Activated CD4-positive, CD25-positive, alpha-beta regulatory T cell treated with anti-CD3 and anti-CD28 coated beads, Interleukin-2, amount 50 U/mL, for 72 hours (primary cell): ENCODE measurements at places on chromosomes 6 and 20.

- no peak for DNase-seq
Measured at GRCh38 chr6:27206806-27207205, 40.7 kb upstream of the PRSS16 start.

- DNase-seq = no peak
Measured at GRCh38 chr6:5838656-5839396, 167.9 kb downstream of the NRN1 start.

GRCh38 chr6:31042806-31043205 lies 32.5 kb downstream of the MUC22 start:
- DNase-seq = no peak

DNA sequence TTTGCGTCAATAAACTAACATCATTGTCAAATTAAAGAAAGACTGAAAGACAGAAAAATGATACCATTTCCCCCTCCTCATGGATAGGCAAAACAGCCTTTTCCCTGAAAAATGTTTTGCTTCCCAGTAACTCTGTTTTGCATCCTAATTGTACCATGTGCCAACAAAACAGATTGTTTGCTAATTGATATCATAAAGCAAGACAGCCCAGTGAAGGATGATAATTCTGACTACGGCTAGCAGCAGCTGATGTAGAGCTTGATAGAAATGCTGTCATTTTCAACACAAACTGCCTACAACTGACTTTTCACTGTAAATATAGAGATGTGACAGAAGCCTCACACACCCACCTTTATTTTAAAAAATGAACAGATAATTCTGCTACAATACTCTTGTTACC lies 1061.6 kb downstream of the HACE1 start:
- DNase-seq = no peak

DNA sequence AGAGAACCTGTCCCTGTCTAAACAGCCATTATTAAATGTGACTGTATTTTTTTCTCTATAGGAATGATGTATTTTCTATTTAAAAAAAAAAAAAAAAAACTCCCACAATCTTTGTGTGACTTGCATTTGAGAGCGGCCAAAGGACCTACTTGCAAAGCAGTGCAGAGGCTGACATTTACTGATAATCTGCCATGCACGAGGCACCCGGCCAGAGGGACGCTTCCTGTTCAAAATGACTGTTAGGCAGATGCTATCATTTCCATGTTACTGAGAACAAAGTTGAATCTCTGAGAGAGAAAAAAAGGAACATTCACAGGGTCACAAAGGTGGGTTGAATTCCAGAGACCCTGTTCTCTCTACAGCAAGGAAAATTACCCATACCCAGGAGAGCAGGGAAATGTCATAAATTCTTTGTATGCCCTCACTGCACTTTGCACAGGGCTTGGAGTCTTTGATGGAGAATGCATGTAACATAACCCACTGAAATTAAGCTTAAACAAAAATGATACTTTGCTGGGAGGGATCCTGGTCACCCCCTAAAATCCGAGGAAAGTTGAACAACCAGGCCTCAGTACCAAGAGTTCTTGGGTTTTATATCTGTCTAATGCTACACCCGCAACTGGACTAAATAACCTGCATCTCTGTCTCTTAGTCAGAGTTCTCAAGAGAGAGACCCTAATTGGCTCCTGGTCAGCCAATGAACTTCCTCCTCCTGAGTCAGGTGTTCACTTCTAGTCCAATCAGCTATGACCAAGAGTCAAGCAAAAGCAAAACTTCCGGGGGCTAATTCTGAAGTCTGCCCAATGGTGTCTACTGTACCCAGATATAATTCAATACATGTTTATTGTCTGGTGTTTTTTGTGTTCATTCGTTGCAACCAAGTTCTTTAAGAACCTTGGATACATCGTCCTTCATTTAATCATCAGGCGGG lies 61.2 kb downstream of the GCLC start:
- no peak for DNase-seq

GRCh38 chr6:53492860-53493634 lies 51.9 kb downstream of the GCLC start:
- no peak for DNase-seq

GRCh38 chr20:32649697-32650400 lies 23.9 kb downstream of the C20orf203 start:
- DNase-seq = no peak

DNA sequence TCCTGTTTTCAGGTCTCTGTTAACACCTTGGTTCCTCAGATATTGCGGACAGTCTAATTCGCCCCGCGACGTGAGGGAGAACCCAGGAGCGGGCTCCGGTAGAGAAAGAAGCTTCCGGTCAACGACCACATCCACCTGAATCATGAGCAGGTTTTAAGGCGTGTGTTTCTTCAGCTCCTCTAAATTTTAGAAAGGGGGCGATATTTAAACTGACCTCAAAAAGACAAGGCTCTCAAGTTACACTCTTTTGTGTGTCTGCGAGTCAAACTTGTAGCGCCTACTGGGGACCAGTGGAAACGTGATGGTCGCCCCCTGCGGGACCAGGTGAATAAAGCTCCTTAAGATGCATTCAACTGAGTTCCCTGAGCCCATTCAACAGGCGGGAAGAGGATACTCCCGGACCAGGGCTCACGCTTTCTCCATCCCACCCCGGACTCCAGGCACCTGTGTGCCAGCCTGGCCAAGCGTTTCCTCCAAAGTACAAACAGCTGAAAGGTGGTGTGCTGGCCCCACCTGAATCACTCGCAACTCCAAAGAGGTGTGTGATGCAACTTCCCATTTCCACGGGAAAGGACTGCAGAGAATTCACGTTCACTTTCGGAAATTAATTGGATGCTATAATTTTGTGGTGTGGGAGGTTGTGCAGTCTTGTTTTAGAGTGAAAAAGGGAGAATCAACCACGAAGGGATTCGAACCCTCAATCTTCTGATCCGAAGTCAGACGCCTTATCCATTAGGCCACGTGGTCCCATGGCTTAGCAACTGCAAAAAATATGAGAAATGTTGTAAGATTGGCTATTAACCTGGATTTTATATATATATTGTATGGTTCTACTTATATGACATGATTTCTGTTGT lies 17.0 kb downstream of the GPX5 start:
- DNase-seq = peak; percentile 49

GRCh38 chr6:45850378-45851033 lies 165.2 kb downstream of the CLIC5 start:
- no peak for DNase-seq

- no peak for DNase-seq
Measured at GRCh38 chr20:41678799-41679198, 60.6 kb upstream of the CHD6 start.

GRCh38 chr6:86476311-86476710 lies 461.0 kb upstream of the HTR1E start:
- DNase-seq = no peak

DNA sequence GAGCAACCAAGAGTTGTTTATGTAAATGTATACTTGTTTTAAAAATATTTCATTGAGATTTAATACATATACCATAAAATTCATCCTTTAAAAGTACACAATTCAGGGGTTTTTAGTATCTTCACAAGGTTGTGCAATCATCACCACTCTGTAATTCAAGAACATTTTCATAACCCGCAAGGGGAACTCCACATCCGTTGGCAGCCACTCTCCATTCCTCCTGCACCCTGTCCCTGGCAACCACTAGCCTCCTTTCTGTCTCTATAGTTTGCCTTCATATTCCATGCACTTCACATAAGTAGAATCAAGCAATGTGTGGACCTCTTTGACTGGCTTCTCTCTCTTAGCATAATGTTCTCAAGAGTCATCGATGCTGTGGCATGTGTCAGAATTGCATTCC lies 104.2 kb upstream of the PDE10A start:
- no peak for DNase-seq

GRCh38 chr6:21738180-21739094 lies 144.9 kb downstream of the SOX4 start:
- DNase-seq = no peak

- no peak for DNase-seq
Measured at GRCh38 chr20:37331060-37331857, 14.7 kb upstream of the SRC start.

GRCh38 chr6:56814308-56814707 lies 140.6 kb upstream of the BEND6 start:
- no peak for DNase-seq

DNA sequence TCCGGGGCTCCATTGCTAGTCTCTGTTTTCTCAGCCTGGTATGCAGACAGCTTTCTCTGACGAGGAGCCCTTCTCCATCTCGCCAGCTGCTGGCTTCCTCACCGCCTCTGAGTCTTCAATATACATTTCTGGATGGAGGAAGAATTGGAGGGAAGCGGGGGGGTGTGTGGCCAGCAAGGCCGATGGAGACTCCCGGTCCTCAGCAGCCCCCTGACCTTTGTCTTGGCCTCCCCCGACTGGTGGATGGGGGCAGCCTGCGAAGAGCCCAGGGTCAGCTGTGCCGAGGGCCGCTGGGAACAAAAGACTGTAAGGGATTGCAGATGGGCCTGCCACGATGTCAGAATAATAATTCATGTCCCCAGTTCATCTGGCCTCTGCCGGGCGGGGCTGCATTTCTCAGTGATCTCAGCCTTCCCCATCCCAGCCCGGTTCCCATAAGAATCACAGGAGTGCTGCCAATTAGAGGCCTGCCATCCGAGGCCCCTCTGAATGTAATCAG lies 54.3 kb upstream of the STX16 start:
- no peak for DNase-seq

GRCh38 chr20:967796-968742 lies 34.0 kb downstream of the RSPO4 start:
- DNase-seq = no peak

GRCh38 chr6:106192824-106193223 lies 106.7 kb downstream of the PRDM1 start:
- no peak for DNase-seq

DNA sequence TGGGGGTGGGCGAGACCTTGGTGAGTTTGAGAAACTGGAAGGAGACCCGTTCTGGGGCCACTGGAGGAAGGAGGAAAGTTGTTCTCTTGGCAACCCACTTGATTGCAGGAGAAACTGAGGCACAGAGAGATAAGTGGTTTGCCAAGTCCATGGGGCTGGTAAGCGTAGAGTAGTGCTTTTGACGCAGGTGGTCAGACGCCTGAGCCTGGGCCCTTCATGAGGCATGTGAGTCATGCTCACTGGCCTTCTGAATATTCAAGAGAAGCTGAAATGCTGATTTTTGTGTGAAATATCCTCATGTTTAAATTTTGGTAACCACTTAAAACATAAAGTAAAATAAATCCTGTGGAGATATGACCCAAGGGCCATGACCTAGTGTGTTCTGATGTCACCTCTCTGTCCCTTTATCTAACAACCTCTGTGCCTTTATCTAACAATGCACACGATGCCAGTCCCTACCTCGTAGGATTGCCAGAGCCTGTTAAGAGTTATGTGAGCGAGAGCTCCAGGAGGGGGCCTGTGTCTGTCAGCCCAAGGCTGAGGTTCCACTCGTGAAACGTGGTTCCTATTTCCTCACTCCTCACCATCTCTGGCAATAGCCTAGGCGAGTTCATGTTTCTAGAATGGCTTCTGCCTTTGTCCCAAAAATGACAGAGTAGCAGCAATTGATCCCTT lies 32.8 kb upstream of the PMEPA1 start:
- DNase-seq = no peak

DNA sequence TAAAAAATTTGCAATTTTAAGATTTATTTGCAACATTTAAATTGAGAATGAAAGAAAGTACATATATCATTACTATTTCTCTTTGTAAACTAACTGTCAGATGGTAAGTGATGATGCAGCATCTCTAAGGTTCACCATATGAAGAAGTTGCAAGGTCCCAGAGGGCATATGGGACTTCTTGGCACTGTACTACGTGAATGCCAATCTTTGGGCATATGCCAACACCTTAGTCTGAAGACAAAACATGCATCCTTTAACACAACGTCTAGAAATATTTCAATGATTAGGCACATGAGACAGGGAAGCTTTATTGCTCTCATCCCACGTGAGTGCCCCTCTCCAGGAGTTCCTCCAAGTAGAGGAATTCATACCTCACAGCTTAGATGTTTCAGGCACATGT lies 66.8 kb downstream of the CDK19 start:
- no peak for DNase-seq

DNA sequence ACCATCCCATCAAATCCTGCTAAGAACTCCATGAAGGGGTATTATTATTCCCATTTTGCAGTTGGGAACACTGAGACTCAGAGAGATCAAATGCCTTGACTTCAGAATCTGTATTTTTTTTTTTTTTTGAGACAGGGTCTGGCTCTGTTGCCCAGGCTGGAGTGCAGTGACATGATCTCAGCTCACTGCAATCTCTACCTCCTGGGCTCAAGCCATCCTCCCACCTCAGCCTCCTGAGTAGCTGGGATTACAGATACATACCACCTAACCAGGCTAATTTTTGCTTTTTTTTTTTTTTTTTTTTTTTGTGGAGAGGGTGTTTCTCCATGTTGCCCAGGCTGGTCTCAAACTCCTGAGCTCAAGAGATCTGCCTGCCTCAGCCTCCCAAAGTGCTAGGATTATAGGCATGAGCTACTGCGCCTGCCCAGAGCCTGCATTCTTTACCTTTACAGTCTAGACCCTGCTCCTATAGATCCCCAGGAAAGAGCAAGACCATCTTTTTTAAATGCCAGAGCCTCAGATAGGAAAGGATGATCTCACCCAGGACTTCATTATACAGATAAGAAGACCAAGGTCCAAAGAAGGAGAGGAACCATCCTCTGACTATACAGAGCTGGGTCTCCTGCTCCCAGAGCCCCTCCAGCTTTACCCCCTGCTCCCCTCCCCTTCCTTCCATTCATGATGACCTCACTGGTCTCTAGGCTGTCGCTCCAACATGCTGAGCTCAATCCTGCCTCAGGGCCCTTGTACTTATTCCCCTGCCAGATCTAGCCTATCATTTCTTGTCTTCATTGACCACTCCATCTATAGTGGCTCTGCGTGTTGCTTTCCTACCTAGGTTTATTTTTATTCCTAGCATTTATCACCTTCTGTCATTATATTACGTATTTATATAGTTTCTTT lies 138.6 kb downstream of the CEBPB start:
- no peak for DNase-seq

GRCh38 chr6:137763436-137763835 lies 103.6 kb upstream of the TNFAIP3 start:
- DNase-seq = no peak

DNA sequence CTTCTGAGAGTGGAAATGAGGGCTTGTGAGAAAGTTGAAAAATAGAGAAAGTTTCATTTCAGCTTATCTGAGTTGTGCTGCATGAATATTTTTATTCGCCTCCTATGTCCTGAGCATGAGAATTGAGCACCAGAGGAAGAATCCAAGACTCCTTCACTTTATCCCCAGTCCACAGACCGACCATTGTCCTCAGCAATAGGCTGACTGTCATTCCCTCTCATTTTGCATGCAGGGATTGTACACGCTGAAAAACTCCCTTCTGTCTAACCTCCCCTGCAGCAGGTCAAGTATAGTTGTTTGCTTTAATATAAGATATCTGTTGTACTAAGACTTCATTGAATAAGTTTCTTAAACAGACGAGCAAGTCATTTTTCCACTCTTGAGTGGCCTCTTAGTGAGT lies 437.6 kb downstream of the PRKN start:
- DNase-seq = no peak

GRCh38 chr6:154406869-154407268 lies 50.3 kb upstream of the IPCEF1 start:
- no peak for DNase-seq

- no peak for DNase-seq
Measured at GRCh38 chr6:168331058-168331457, 11.5 kb upstream of the DACT2 start.
